ENCODE measurements at places on chromosomes 2 and 18. TPM values are rescaled to one million over a fixed set of nuclear protein-coding genes. Genes with fewer than 3 reads are reported as not detected.

The EVA1A gene
- 122 TPM for total RNA-seq

- no peak for DNase-seq
These were observed 13.7 kb downstream of the LDLRAD4 start for GRCh38 chr18:13232086-13232917.

DNA sequence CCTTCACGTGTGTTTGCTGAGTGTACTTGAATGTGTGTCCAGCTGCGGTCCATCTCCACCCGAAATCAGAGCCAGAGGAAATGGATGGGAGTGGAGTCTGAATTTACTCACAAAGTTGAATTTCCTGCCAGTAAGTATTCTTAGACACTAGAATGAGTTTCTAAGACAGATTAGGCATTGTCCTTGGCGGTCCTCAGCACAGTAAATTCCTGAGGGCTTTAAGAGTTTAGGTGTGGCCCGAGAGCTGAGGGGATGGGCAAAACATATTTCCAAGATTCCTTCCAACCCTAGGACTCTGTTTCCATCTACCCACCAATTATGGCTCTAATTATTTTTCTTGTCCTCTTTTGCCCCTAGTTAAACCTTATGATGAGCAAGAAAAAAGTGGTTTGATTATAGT lies 90.3 kb upstream of the PHLPP1 start:
- peak; percentile 20 for DNase-seq

GRCh38 chr2:219578811-219579613 lies 6.9 kb downstream of the INHA start:
- DNase-seq = no peak

- no peak for DNase-seq
These were observed 513.5 kb downstream of the CMPK2 start for GRCh38 chr2:6352247-6352646.

DNA sequence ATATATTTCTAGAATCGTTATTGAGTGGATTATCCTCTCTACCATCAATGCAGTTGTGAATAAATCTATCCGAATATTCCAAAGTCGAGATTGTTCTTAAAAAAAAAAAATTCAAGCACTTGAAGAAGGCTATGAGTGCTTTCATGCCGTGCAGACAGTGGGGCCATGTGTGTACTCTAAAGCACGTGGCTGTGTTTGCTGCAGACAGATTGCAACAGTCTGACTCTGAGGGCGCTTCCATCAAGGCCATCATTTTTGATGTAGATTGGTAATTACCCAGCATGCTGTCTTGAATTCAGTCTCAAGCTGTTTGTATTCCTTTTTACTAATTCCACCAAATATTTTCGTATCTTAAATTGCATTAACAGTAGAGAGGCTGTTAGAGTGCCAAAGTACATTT lies 325.9 kb upstream of the LINC00305 start:
- DNase-seq = no peak

GRCh38 chr18:63511285-63511684 lies 30.9 kb upstream of the SERPINB12 start:
- DNase-seq = peak; percentile 62

DNA sequence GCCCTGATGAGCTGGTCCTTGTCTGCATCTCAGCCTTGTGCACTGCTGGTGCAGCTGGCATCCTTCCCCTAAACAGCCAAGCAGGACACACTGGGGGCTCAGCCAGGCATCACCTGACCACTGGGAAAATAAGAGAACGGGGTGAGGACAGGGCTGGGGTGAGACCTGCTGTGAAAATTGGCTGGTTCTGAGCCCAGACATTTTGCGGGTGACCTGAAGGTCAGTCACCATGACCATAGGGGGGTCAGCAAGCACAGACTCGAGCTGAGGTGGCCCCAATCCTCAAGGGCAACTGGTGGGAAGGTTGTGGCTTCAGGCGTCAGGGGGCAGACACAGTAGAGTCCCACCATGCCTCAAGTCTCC lies 144.9 kb upstream of the TWIST2 start:
- no peak for DNase-seq

DNA sequence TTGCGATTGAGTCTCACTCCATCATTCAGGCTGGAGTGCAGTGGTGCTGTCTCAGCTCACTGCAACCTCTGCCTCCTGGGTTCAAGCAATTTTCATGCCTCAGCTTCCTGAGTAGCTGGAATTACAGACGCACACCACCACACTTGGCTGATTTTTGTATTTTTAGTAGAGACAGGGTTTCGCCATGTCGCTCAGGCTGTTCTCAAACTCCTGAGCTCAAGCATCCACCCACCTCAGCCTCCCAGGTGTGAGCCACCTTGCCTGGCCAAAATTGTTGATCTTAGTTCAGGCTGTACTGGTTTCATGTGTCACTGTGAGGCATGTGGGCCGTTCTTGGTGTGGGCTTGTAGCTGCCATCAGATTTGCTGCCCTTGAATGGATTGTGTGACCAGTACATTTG lies 18.1 kb downstream of the CD8A start:
- DNase-seq = no peak

DNA sequence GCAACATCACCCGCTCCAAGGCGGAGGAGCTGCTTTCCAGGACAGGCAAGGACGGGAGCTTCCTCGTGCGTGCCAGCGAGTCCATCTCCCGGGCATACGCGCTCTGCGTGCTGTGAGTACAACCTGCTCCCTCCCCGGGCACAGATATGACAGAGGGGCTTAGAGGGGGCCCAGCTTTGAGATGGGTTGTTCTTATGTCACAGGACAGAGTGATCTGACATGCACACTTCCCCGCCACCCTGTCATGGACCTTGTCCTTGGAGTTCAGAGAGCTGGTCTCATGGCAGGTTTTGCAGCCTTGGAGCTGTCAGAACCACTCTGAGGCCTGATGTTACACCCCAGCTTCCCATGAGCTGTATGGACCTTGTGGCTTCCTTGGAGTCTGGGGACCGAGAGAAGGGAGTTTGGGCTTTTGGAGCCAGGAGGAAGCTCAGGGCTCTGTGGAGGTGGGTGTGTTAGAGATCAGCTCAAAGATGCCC lies 398 bp downstream of the INPP5D start:
- no peak for DNase-seq

- DNase-seq = no peak
These were observed 7.1 kb upstream of the ZBTB14 start for GRCh38 chr18:5302606-5303005.

DNA sequence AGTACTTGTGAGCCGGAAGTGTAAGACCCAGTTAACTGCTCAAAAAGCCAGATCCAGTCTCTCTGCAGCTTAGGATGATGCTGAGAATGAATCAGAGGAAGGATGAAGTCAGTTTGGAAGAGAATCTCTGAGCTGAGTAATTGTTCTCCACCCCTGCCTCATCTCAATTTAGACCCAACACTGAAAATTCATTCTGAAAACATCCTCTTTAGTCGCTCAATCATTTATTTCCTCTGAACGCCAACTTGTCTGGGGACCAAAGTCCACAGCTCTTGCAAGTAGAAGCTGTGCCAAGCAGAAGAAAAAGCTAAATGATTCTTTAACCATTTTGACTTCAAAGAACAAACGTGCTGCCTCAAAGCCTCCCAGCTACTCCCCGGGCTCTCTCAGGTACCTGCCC lies 177.1 kb upstream of the KLHL29 start:
- no peak for DNase-seq

DNA sequence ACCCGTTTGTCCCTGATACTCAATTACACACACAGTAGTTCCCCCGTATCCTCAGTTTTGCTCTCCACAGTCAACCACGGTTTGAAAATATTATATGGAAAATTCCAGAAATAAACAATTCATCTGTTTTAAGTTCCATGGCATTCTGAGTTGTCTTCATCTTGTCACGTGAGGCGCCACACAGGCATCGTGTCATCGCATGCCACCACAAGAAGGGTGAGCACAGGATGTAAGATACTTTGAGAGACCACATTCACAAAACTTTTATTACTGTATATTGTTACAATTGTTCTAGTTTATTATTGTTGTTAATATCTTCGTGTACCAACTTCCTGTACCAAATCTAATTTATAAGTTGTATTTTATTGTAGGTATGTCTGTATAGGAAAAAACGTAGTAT lies 17.7 kb downstream of the ADNP2 start:
- no peak for DNase-seq

- peak; percentile 65 for DNase-seq
These were observed 33.9 kb upstream of the GLS start for GRCh38 chr2:190846746-190847145.

DNA sequence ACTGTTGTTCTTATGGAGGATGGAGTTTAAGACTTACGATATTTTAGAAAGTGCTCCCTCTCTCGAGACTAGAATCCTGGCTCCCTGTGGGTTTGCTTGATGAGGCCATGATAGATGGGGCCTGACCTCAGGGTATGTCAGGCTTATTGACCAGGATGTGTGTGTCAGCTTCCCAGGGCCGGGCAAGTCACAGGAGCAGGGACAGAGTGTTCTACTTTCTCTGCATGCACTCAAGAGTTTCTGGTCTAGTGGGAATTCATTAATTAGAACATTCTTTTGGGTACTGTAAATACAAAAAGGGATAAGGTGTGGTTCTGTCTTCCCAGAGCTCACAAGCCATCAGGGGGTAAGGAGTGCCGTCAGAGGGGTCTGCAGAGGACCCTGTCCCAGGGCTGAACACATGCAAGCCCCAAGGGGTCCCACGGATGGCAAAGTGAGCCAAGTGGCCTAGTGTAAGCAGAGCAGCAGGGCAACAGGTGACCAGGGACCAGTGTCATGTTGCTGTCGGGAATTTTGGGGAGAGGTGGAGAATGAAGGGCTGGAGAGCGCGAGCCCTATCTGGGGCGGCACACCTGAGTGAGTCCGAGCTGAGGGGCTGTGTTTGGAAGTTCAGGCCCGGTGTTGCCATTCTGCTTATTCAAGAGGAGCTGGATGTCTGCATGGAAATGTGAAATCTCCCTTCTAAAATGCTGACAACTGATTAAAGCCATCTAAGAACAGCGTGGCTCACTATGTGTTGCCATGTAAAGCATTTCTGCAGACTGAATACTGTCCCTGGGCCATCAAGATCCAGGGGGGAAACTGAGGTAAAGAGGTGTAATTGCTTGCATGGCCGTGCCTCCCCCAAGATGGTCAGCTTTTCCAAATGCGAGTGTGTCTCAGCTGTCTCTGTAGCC lies 91.4 kb downstream of the TGFA start:
- DNase-seq = no peak

- DNase-seq = no peak
These were observed 11.8 kb downstream of the CNDP2 start for GRCh38 chr18:74507927-74508326.

- DNase-seq = no peak
These were observed 354.8 kb downstream of the DCC start for GRCh38 chr18:52694804-52695203.
